Dermis microvascular lymphatic vessel endothelial cell (primary cell): ENCODE measurements at places on chromosomes 4 and X.

GRCh38 chrX:22081475-22082092 lies 49.5 kb downstream of the PHEX start:
- DNase-seq = peak; percentile 55

- DNase-seq = peak; percentile 95
Measured at GRCh38 chr4:76198411-76199237, 15.0 kb downstream of the SCARB2 start.

DNA sequence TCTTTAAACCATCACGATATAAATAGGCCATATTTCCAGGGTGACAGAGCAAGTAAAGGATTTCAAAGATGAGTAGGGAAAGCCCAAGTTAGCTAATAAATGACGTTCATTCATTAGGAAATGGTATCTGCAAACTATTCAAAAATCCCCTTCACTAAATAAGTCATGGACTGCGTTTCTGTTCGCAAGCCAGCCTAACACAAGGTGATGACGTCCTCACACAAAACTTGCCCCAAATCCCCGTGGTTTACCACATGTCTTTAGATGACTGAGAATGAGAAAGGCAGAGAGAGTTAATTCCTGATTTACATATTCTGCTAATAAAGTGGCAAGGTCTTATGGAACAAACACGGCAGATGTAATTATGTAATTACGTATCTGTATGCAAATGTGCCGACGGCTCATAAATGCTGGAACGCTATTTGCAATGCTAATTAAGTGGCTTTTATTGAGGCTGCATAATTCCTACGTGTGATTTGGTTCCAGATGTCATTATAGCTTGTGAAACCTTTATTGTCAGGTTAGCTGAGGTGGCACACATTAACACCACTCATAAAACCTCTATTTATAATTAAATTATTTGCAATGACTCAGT lies 437.7 kb upstream of the FRG1 start:
- no peak for DNase-seq

- DNase-seq = peak; percentile 24
Measured at GRCh38 chrX:66728818-66729271, 90.0 kb upstream of the EDA2R start.
